NCI-H2081 (cell line): ENCODE measurements at places on chromosomes 6 and 20.

- DNase-seq: no peak
Measured at GRCh38 chr20:51634877-51635276, 92.4 kb upstream of the NFATC2 start.

GRCh38 chr6:90820436-90820835 lies 233.6 kb upstream of the MAP3K7 start:
- DNase-seq: no peak

GRCh38 chr20:35226884-35227681 lies 593 bp downstream of the MMP24 start:
- DNase-seq: peak; percentile 36

DNA sequence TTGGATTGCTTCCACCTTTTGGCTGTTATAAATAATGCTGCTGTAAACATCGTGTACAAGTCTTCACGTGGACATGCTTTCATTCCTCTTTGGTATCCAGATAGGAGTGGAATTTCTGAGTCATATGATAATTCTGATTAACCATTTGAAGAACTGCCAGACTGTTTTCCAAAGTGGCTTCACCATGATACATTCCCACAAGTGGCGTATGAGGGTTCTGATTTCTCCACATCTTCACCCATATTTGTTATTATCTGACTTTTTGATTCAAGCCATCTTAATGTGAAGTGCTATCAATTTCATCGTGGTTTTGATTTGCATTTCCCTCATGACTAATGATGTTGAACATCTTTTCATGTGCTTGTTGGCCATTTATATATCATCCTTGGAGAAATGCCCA lies 2.9 kb upstream of the SNRPB start:
- DNase-seq: no peak

GRCh38 chr6:31819871-31820299 lies 4.5 kb downstream of the HSPA1A start:
- no peak for DNase-seq

GRCh38 chr6:16621002-16621401 lies 140.3 kb downstream of the ATXN1 start:
- DNase-seq: no peak
